ENCODE measurements at places on chromosomes 3 and 15.

GRCh38 chr3:30675774-30676173 lies 69.4 kb downstream of the TGFBR2 start:
- no peak for DNase-seq

GRCh38 chr15:42955518-42955917 lies 34.9 kb upstream of the TTBK2 start:
- no peak for DNase-seq

- DNase-seq: no peak
Measured at GRCh38 chr3:124075753-124076152, 83.8 kb upstream of the ROPN1 start.

- no peak for DNase-seq
Measured at GRCh38 chr3:50157827-50158529, 2.9 kb downstream of the SEMA3F start.

DNA sequence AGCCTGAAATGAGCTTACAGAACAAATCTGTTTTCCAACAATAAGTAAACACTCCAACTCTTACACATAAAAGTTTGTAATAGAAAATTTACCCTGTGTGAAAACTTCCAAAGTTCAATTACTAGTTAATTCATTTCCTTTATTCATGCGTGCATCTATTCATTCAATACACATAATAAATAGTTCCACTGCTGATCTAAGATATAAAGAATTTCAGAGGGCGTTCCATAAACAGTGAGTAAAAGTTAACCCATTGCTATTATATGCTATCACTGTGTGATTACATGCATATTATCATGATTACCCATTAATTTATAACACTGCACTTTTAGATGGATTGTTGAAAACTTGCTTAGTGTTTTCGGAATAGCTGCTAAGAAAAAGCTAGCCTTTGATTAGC lies 36.2 kb upstream of the CFAP20DC start:
- DNase-seq: no peak

DNA sequence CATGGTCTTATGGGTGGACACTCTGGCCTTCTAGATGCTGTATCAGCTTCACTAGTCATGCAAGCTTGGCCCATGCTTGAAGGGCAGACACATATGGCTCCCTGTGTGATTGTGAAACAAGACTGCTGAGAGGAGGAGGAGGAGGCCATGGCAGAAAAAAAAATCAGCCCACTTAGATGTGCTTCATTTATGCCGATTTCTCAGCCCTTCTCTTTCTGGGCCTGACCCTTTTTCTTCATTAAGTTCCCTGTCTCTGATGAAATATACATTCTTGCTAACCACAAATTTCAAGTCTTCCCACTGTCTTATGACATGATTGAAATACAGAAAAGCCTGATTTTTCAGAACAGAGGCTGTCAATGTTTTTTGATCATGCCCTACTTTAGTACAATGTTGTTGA lies 213.0 kb upstream of the FEZF2 start:
- no peak for DNase-seq

DNA sequence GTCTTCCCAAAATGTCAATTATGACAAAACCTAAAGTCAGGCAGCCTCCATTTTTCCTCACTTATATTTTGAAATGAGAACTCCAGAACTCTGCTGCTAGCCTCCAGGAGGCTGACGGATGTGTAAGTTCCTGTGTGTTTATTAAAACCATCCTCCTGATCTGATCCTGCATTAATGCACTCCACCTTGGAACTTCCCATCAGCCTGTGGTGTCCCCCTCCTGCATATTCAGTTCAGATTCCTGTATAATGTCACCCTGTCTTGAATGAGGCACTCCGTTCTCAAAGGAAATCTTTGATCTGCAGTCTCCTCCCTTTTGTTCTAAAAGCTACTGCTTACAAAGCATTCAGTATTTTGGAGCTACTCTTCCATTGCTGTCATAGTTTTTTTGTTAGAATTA lies 318.2 kb upstream of the ONECUT1 start:
- DNase-seq: no peak

DNA sequence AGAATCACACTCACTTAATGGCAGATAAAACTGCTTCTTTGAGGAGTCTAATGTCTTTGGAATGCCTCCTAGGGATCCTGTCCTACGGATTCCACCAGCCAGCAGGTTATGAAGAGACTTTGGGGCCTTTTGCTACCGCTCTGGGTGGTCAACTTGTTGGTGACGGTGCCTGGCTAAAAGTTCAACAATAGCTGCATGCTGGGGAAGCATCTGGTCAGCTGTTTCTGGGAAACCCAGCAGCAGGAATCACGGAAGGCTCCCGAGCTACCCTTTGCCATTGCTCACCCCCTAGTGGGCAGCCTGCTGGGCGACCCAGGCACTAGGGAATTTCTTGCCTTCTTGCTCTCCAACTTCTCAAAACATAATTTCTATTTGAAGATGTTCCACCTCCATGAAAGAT lies 263.3 kb downstream of the NEK10 start:
- DNase-seq: no peak

GRCh38 chr3:64179860-64180259 lies 45.4 kb downstream of the PRICKLE2 start:
- no peak for DNase-seq

GRCh38 chr15:101407439-101407838 lies 82.1 kb downstream of the PCSK6 start:
- no peak for DNase-seq

DNA sequence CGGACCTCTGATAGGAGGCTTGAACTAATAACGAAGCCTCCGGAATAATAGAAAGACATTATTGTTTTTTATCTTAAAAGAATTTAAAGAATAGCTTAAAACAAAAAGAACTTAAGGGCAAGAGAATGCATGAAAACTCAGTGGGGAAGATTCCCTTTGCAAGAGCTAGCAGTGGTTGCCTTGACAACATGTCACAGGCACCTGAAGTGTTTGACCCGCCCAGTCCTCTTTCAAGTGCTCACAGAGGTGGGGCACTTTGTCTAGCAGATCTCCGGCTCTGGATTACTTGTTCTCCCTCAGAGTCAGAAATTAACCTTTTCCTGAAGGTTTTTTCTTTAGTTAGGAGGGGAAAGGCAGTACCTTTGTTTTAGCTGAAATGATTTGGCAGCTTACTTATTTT lies 37.8 kb downstream of the LARS2 start:
- no peak for DNase-seq

DNA sequence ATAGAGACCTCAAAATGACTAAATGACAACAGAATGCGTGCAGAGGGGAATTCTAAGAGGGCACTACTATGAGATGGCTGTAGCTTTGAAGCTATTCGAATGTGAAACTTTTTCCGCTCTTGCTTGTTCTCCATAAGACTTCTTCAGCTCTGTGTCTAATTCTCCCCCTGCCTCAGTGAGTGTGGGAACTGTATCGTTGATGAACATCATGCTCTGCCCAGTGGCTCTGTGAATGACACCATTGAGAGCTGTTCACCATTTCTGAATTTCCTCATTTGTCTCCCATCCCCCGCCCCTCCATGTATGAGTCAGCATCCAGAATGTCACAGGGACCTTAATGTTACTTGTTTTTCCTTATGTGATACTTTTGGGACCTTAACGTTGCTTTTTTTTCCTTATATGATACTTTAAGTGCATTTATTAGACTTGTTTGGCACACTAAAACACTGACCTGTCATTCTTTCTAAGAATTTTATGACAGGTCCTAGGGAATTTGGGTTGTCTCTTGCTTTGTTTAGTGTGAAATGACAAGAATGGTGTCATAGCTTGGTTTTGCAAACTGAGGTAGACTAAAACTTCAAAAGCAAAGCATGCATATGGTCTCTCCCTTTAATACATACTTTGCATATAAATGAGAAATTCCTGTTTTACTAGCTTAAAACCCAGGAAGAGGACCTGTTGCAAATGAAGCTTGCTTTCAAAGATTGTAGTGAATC lies 99.6 kb downstream of the FNDC3B start:
- DNase-seq: peak; percentile 18

- no peak for DNase-seq
Measured at GRCh38 chr3:2937592-2937991, 172.6 kb downstream of the IL5RA start.

- no peak for DNase-seq
Measured at GRCh38 chr3:181868576-181869082, 156.9 kb downstream of the SOX2 start.

DNA sequence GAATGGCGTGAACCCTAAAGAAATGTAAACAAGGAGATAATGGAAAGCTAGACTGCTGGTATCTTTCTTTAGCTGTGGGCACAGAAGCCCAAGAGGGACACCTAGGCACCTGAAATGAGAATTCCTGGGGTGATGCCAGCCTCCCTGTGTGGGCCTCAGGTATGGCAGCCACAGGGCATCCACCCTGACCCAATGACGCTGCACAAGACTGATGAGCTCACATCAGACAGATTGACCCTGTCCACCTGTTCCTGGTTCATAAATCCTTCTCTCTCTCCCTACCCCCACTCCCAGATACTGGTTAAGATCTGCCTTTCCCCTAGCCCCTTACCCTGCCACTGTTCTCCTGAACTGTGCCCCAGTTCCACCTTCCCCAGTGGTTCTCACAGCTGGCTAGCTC lies 1.5 kb downstream of the GLB1 start:
- no peak for DNase-seq

DNA sequence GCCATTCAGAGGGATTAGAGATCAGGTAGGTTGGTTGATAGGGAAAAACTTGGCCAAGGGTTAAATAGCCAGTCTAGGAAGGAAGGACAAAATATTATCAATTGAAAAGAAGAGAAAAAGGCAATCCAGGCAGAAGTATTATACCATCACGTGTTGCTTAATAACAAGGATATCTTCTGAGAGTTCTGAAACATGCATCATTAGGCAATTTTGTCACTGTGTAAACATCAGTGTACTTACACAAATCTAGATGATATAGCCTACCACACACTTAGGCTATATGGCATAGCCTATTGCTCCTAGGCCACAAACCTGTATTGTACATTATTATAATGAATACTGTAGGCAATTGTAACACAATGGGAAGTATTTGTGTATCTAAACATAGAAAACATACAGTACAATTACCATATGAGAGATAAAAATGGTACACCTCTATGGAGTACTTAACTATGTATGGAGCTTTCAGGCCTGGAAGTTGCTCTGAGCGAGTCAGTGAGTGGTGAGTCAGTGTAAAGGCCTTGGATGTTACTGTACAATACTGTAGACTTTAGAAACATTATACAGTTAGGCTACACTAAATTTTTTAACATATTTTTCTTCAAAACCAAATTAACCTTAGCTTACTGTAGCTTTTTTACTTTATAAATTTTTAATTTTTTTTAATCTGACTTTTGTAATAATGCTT lies 2.7 kb downstream of the TEX55 start:
- no peak for DNase-seq

- DNase-seq: no peak
Measured at GRCh38 chr3:194527726-194528125, 40.9 kb upstream of the ATP13A3 start.

DNA sequence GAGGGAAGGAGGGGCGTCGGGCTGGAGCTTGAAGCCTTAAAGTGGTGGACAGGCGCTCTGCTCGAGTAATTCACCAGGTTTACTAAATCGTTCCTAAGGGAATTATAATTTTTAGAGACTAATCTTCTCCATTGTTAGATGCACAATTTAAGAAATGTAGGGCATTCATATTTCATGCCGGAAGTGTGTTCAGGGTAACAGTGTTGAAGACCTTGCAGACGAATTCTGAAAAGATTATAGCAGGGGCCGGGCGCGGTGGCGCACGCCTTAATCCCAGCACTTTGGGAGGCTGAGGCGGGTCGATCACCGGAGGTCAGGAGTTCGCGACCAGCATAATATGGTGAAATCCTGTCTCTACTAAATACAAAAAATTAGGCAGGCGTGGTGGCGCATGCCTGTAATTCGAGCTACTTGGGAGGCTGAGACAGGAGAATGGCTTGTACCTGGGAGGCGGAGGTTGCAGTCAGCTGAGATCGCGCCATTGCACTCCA lies 365 bp upstream of the GTF2A2 start:
- peak; percentile 57 for DNase-seq

GRCh38 chr3:159131376-159131775 lies 329.5 kb downstream of the MFSD1 start:
- DNase-seq: no peak

DNA sequence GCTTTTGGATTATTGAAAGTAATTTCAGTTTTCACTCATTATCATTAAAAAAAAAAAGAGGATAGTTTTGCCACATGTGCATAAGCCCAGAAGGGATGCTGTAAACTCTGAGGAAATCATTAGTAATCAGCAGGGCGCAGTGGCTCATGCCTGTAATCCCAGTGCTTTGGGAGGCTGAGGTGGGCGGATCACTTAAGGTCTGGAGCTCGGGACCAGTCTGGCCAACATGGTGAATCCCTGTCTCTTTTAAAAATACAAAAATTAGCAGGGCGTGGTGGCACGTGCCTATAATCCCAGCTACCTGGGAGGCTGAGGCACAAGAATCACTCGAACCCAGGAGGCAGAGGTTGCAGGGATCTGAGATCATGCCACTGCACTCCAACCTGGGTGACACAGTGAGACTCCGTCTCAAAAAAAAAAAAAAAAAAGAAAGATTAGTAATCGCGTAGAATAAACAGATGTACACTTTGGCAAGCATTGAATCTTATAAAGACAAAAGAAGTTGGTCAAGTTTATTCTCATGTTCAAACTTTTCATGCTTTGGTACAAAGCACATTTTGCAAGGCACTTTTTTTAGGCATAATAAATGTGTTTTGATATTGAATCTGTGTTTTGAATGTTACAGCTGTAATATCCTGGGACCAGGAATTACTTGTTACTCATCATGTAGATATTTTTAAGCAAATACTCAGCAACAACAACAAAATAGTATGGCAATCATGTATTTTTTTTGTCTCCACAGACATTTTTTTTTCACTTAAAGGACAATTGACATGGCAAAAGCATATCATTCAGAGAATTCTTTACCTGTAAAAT lies 93.2 kb upstream of the AGTR1 start:
- DNase-seq: no peak

DNA sequence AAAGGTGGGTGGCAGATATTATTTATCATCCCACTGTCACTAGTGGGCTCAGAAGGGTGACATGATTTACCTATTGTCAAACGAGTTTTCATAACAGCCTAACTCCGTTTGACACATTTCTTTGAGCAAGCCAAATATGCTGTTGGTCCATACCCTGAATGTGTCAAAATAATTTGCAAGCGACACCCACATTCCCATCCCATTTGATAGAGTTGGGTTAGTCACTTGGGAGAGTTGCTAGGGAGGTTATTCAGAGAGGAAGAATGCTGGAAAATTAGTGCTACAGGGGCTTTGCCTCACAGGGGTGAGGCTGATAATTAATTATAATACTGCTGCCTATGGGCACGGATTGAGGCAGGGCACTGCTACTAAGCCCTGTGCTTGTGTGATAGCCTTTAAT lies 98.5 kb upstream of the FHIT start:
- DNase-seq: no peak

DNA sequence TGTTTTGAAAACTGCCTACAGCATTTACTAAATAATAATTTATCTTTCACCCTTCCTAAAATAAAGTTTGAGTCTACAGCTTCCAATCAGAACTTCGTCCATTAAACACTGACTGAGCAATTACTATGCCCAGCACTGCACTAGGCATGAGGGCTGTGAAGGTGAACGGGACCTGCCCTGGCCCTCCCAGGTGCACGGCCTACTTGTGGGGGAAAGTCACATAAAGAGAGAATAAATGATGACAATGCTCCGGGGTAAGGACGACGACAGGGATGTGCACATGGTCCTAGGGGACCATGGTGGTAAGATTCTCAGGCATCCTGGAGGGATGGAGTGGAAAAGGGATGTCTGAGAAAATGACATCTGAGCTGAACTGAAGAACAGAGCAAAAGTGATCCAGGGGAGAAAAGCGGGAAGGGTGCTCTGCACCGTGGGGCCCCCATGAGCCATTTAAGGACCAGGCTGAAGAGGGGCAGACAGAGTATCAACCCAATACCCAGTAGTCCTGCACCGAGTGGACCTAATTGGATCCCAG lies 11.5 kb downstream of the PLA2G4F start:
- DNase-seq: no peak
